Suprapubic skin (tissue), 4 donors: ENCODE measurements at places on chromosomes 16 and 17.
A peak's percentile ranks its signal among the peaks of the same experiment; 100 is the strongest.

- no peaks in the 10 kb centered on the region for H3K27me3 ChIP-seq
- H3K36me3 ChIP-seq: no peaks in the 10 kb centered on the region
- DNase-seq: no peak
- no peak overlapping the region for H3K4me3 ChIP-seq
- H3K4me1 ChIP-seq: peaks cover 32% of the 10 kb centered on the region
- peak overlapping the region; percentile 18 for H3K27ac ChIP-seq
Measured at GRCh38 chr17:57665696-57666095, 79.4 kb downstream of the CCDC182 start.

DNA sequence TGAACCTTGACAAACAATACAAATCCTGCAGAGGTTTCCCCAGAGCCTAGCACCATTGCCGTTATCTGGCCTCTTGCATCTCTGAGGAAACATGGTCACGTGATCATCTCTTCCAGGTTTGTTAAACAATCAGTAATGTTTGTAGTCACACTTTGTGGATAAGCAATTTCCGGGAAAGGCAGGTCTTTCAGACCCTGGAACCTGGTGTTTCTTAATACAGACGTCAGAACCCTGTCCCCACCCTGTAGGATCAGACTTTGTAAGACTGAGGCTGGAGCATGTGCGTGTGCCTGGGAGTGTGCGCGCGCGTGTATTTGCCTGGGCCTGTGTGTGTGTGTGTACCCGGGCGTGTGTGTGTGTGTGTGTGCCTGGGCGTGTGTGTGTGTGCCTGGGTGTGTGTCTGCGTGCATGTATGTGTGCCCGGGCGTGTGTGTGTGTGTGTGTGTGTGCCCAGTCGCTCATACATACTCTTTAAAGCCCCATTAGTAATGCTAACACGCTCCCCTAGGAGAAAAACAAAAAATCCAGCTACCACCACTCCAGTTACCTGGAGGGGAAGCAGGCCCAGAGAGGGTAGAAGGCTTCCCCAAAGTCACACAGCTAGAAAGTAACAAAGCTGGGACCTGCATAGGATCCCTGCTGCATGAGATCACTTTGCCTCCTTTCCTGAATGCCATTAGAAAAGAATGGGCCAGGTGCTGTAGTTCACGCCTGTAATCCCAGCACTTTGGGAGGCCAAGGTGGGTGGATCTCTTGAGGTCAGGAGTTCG is 5.3 kb downstream of the CTNS start:
- DNase-seq: no peak
- peaks cover 10% of the 10 kb centered on the region for H3K4me1 ChIP-seq
- peaks cover 31% of the 10 kb centered on the region for H3K36me3 ChIP-seq
- H3K27ac ChIP-seq: no peak overlapping the region

- peaks cover 96% of the 10 kb centered on the region for H3K4me1 ChIP-seq
- no peak overlapping the region for H3K4me3 ChIP-seq
- peak overlapping the region; percentile 70 for H3K27ac ChIP-seq
- H3K27me3 ChIP-seq: no peaks in the 10 kb centered on the region
- DNase-seq: peak; percentile 42
Measured at GRCh38 chr17:40538936-40539705, 26.2 kb downstream of the CCR7 start.

DNA sequence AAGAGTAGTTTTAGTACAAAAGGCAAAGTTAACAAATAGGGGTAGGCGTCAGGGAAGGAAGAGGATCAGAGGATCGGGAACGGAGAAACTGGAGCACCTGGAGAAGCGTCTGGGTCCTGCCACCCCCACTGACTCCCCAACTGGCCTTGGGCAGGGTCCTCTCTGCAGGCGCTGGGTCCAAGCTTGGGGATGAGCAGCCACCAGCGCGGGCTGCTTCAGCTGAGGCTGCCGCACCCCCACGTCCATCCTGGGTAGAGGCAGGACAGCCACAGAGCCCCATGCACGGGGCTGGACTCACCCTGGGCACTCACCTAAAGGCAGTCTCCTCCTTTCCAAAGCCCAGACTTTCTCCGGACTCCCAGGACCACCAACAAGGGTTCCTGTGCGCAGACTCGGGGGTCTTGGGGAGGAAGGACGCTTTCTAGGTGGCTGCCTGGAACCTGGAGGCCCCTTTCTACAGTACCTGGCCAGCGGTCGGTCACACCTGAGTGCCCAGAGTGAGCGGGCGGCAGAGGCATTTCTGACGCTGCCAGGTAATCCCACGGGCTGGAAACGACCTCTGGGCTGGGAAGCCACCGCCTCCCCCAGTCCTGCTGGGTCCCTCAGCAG is 1.1 kb downstream of the HS3ST6 start:
- peak overlapping the region; percentile 46 for H3K4me3 ChIP-seq
- H3K36me3 ChIP-seq: no peaks in the 10 kb centered on the region
- peaks cover 75% of the 10 kb centered on the region for H3K27me3 ChIP-seq
- H3K27ac ChIP-seq: peak overlapping the region; percentile 50
- peaks cover 54% of the 10 kb centered on the region for H3K4me1 ChIP-seq

DNA sequence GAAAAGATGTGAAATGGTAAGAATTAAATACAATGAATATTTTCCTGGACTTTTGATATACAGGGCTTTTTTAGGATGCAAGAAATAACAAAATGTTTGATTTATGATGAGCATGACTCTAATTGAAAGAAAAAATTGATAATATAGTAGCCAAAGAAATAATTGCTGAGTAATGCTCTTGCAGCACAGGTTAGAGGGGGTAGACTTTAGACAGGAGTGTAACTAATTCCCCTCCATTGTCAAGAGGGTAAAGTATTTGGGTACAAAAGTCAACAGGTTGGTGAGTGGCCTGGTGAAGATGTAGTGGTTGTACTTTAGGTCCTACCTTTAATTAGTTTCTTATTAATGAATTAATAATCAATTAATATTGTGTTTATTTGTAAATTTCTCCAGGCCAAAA is 912.3 kb downstream of the KCNJ2 start:
- no peak overlapping the region for H3K27ac ChIP-seq
- H3K4me3 ChIP-seq: no peak overlapping the region

GRCh38 chr16:31217136-31217530 is 198 bp upstream of the PYDC1 start:
- H3K27ac ChIP-seq: no peak overlapping the region
- H3K4me3 ChIP-seq: peak overlapping the region; percentile 54
- no peaks in the 10 kb centered on the region for H3K36me3 ChIP-seq
- H3K27me3 ChIP-seq: peaks cover 32% of the 10 kb centered on the region

DNA sequence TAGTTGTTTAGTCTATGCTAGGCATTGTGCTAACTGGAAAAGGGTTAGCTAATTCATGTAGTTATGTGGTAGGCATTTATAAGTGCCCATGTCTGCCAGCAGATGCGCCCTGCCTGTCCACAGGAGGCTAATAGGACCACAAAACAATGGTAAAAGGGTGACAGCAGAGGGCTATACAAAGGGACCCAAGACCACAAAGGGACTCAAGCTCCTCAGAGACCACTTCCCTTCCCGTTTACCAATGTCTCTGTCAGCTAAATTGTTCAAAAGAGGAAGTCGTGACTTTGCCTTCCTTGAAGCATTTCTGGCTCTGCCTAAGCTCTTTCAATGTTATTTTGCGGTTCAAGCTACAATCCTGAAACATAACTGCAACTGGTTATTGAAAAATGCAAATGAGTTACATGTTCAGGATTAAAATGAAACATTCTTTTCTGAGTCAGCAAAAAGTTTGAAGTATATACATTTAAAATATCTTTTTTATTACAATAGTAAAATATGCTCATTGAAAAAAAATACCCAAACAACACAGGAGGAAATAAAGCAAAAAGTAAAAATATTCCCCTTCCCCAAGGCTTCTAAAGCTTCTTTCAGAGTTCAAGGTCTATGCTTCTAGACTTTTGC is 149.2 kb downstream of the MAF start:
- H3K4me1 ChIP-seq: no peaks in the 10 kb centered on the region
- no peaks in the 10 kb centered on the region for H3K36me3 ChIP-seq

GRCh38 chr16:65515193-65515592 is 393.3 kb upstream of the CDH11 start:
- H3K4me3 ChIP-seq: no peak overlapping the region
- no peaks in the 10 kb centered on the region for H3K27me3 ChIP-seq
- H3K36me3 ChIP-seq: no peaks in the 10 kb centered on the region
- no peak overlapping the region for H3K27ac ChIP-seq

DNA sequence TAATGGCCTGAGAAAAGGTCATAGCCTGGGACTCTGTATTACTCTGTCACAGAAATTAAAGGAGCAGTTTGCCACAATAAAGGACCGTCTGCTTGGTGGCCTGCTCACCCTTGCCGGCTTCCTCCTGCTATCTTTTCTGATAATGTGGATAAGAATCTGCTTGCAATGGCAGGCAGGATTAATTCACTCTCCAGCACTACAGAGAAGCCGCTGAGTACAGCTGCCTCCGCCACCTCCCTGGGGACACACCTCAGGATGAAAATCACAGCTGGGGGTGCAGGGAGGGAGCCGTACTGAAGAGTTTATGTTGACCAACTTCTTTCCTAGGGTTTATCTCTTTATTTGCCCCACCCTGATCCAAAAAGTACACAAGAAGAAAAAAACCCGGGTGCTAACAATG is 245.9 kb upstream of the RPL38 start:
- peaks cover 16% of the 10 kb centered on the region for H3K4me1 ChIP-seq
- no peak overlapping the region for H3K27ac ChIP-seq
- H3K27me3 ChIP-seq: peaks cover 6% of the 10 kb centered on the region
- H3K4me3 ChIP-seq: no peak overlapping the region
- peak; percentile 49 for DNase-seq

DNA sequence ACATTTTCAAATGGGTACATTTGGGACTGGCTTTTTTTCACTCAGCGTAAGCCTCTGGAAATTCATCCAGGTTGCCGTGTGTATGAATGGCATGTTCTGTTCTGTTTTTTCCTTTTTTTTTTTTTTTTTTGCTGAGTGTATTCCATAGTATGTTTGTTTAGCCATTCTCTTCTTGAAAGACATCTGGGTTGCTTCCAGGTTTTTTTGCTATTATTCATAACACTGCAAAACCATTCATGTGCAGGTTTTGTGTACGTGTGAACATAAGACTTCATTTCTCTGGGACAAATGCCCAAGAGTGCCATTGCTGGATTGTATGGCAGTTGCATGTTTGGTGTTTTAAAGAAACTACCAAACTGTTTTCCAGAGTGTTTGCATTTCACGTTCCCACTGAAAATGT is 335.9 kb upstream of the TNRC6C start:
- no peak overlapping the region for H3K4me3 ChIP-seq
- peaks cover 5% of the 10 kb centered on the region for H3K27me3 ChIP-seq
- no peak for DNase-seq
- H3K36me3 ChIP-seq: no peaks in the 10 kb centered on the region
- H3K4me1 ChIP-seq: no peaks in the 10 kb centered on the region

DNA sequence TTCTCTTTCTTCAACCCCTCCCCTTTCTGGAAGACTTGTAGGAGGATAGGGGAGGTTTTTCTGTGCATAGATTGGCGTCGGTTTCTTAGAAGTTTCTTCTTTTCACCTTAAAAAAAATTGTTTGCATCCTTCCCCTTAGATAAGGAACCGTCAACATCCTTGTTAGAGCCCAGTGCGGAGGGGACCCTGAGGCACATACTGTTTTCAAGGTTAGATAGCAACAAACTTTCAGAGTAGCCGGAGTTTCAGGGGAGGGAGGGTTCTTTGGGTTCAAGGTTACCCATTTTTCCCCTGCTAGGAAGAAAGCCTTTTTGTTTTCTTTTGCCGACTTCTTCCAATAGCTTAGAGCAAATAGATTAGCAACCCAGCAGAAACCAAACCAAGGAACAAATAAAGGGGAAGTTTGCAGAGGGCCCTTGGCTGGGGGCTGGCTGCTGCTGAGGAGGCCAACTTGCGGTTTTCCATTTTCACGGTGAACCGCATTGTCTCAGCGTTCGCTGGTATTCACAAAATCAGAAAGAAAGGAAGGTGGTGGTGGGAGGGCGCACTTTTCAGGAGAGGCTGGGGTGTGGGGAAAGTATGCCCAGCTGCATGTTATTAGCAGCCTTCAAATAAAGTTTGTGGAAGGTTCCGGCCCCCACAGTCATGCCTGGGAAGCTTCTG is 28.8 kb downstream of the MSI2 start:
- H3K4me1 ChIP-seq: peaks cover 8% of the 10 kb centered on the region
- no peak for DNase-seq
- no peaks in the 10 kb centered on the region for H3K27me3 ChIP-seq

DNA sequence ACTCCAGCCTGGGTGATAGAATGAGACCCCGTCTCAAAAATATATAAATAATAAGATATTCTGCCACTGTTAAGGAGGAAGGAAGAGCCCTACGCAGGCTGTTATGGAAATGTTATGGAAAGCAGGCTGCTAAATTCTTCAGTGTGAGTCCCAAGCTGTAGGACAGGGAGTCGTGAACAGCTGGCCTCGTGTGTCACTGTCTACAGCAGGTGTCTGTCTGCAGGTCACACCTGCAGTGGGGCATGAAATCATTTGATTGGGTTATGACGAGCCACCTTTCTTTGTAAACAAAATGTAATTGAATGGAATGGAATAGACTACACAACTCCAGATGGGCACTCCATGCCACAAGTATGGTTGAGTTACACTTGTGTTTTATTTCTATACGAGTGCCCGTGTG is 15.6 kb upstream of the LITAF start:
- DNase-seq: no peak
- peaks cover 20% of the 10 kb centered on the region for H3K4me1 ChIP-seq
- H3K27me3 ChIP-seq: no peaks in the 10 kb centered on the region

GRCh38 chr17:30597776-30598288 is 120.6 kb downstream of the GOSR1 start:
- H3K4me1 ChIP-seq: peaks cover 21% of the 10 kb centered on the region
- no peaks in the 10 kb centered on the region for H3K27me3 ChIP-seq
- DNase-seq: no peak
- H3K4me3 ChIP-seq: no peak overlapping the region

DNA sequence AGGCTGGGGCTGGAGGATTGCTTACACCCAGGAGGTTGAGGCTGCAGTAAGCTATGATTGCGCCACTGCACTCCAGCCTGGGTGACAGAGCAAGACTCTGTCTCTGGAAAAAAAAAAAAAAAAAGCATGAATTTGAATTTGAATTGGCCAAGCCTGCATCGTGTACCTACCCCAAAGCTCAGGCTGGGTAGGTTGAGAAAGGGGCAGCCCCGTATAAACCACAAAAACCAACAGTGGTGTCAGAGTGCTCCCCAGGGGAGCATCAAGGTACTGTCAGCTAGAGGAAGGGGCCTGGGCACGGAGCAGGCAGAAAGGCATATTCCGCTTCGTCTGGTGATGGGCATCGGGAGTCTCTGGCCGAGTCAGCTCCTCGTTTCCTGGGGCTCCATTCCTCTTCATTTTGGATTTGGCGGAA is 40.9 kb downstream of the RAP1GAP2 start:
- H3K4me3 ChIP-seq: no peak overlapping the region
- no peaks in the 10 kb centered on the region for H3K27me3 ChIP-seq
- H3K4me1 ChIP-seq: peaks cover 2% of the 10 kb centered on the region
- H3K36me3 ChIP-seq: no peaks in the 10 kb centered on the region
- DNase-seq: no peak
- H3K27ac ChIP-seq: no peak overlapping the region

GRCh38 chr17:48127371-48128051 is 19.9 kb downstream of the SNX11 start:
- no peak overlapping the region for H3K27ac ChIP-seq
- DNase-seq: no peak
- no peaks in the 10 kb centered on the region for H3K27me3 ChIP-seq
- no peak overlapping the region for H3K4me3 ChIP-seq
- peaks cover 11% of the 10 kb centered on the region for H3K4me1 ChIP-seq
